ENCODE measurements at places on chromosomes 3 and 15.

- peaks cover 19% of the 10 kb centered on the region for H3K4me1 ChIP-seq
- peak overlapping the region; percentile 55 for H3K27ac ChIP-seq
- H3K4me3 ChIP-seq: peak overlapping the region; percentile 92
- no peaks in the 10 kb centered on the region for H3K27me3 ChIP-seq
- peak; percentile 45 for DNase-seq
- peaks cover 4% of the 10 kb centered on the region for H3K36me3 ChIP-seq
These were observed 3.4 kb downstream of the PDZRN3 start for GRCh38 chr3:73621388-73621787.

GRCh38 chr3:112973325-112974177, 1.4 kb downstream of the CD200R1 start:
- no peak overlapping the region for H3K27ac ChIP-seq
- DNase-seq: no peak
- H3K4me3 ChIP-seq: no peak overlapping the region
- no peaks in the 10 kb centered on the region for H3K4me1 ChIP-seq
- H3K27me3 ChIP-seq: peaks cover 4% of the 10 kb centered on the region
- no peaks in the 10 kb centered on the region for H3K36me3 ChIP-seq

DNA sequence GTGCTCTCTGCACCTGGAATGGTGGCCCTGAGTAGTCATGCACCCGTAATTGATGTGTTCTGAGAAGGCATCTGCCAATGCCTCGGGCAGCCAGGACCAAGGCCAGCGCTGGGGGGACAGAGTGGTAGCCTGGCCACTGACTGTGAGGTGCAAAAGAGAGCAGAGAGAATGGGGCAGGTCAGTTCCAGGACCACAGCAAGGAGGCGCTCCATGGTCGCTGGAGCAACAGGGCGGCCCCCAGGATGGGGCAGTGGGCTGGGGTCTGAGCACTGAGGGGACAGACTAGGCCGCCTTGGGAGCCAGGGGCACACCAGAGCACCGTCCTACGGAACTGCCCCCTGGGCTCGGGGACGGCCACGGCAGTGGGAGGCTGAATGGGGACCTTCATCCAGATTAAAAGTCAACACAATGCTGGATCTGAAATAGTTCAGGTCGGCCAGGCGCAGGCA, 48.3 kb upstream of the IQSEC1 start:
- H3K27me3 ChIP-seq: peaks cover 16% of the 10 kb centered on the region
- DNase-seq: no peak
- H3K27ac ChIP-seq: no peak overlapping the region
- H3K4me3 ChIP-seq: no peak overlapping the region
- H3K36me3 ChIP-seq: no peaks in the 10 kb centered on the region

DNA sequence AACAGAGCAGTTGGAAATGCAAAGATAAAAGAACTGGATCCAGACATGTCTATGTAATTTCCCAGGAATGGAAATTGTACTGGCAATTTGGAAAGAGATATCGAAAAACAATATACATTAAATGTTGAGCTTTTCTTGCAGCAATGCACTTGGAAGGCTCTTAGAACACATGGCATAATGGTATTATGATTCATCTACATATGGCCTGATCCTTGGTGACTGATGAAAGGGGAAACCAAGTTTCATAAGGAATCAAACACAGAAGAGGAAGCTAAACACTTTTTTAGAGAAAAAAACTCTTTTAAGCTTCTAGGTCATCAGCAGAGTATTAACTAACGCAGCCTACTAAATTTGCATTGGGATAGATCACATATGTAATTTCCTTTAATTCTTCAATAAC, 12.4 kb upstream of the GREM1 start:
- H3K4me3 ChIP-seq: no peak overlapping the region
- no peaks in the 10 kb centered on the region for H3K36me3 ChIP-seq
- DNase-seq: peak; percentile 38
- H3K4me1 ChIP-seq: peaks cover 5% of the 10 kb centered on the region
- no peak overlapping the region for H3K27ac ChIP-seq

Data from mesenchymal stem cell (in vitro differentiated cells and primary cell).